ENCODE measurements at places on chromosomes 7 and 10.
A peak's percentile ranks its signal among the peaks of the same experiment; 100 is the strongest.

- DNase-seq, result no peak
Measured at GRCh38 chr10:124703372-124703771, 40.8 kb downstream of the FAM53B start.

DNA sequence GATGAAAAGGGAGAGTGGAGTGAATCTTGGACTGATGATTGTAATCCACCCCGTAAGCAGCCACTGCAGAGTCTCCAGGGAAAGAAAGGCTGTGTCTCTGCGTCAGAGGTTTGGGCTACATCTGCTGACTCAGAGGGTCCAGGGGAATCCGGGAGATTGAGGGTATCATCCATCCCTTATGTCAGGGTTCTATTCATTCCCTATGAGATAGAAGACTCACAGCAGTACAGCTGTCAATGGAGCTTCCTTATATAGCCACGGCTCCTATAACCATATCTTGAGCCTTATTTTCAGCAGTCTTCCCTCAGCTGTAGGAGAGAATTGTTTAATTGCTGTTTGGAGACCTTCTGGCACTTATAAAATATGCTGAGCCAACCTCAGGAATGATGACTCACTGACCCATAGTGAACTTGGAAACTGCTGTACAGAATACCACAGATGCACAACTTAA is 558.2 kb upstream of the PFKP start:
- no peak for DNase-seq

DNA sequence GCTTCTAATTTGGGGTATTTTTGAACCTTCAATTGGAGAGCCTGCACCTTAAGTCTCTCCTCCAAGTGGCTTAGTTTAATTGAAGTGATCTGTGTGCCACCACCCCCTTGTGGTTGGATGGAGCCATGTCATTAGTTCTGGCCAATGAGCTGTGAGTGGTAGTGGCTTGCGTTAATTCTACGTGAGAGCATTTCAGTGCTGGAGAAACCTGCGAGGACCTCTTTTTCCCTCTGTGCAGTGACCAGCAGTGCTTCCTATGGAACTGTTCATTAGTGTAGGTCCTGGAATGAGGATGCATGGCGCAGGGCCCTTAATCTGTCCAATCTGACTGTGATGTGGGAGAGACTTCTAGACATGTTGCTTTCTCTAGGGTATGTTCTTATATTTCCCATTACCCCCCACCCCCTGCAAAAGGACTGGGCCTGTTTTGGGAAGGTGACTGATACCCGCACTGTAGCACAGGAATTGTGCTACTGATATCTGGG is 3.8 kb downstream of the HILPDA start:
- no peak for DNase-seq

DNA sequence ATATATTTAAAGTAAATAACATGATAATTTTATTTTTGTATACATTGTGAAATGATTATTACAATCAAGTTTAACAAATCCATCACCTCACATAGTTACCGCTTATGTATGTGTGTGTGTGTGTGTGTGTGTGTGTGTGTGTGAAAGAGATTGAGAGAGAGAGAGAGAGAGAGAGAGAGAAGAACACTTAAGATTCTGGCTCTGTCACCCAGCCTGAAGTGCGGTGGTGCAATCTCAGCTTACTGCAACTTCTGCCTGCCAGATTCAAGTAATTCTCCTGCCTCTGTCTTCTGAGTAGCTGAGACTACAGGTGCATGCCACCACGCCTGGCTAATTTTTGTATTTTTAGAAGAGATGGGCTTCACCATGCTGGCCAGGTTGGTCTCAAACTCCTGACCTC is 17.8 kb downstream of the LYZL1 start:
- DNase-seq, result no peak

DNA sequence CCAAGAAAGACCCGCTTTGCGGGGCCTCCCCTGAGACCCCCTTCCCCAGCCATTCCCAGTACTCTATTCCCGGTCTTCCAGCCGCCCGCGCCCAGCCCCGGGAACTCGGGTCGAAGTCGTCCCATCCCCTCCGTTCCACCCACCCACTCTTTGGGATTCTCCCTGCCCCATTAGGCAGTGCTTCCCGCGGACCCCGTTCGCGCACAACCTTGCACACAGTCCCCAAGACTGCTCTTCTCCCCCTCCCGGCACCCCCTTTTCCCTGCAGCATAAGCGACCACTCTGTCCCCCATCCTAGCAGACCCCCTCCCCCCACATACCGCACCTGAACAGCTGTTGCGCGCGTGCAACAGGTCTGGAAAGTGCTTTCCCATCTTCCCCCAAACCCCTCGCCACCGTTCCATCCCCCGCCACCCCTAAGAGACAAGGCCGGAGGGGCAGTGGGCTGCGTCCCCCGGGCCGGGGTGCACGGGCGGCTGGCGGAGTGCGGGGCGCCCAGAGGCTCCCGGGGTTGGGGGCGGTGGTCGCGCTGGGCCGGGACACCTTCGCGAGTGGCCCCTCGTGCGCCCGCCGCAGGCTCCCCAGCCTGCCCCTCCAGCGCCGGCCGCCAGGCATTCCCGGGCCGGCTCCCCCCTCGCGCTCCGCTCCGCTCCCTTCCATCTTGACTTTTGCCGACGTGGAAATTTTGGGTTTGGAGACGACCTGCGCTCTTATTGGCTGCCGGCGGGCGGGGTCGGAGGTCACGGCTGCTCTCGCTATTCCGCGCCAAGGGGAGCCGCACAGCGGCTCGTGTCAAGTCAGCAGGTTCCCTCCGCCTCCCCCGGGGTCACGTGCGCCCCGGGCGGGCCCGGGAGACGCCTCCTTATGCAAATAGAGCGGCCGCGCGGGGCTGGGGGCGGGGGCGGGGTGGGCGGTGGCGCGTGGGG is 201.2 kb upstream of the NFE2L3 start:
- DNase-seq, result peak; percentile 73

- DNase-seq, result no peak
Measured at GRCh38 chr7:44985033-44985695, 6.3 kb upstream of the MYO1G start.

- no peak for DNase-seq
Measured at GRCh38 chr10:131043039-131043691, 268.4 kb downstream of the TCERG1L start.

DNA sequence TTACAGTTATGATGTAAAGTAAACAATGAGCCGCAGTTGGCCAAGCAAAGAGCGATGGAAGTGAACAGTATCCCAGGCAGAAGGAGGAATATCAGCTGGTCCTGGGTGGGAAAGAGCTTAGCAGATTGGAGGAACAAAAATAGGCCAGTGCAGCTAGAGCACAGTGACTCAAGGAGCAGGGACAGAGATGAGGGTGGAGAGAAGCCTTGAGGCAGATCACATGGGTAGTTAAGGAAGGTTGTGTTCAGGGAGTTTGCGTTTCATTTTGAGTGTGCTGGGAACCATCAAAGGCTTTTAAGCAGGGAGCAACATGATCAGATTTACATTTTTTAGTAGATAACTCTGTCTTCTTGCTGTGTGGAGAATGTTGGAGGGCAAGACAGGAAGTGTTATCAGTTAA is 113.6 kb downstream of the OAT start:
- no peak for DNase-seq

DNA sequence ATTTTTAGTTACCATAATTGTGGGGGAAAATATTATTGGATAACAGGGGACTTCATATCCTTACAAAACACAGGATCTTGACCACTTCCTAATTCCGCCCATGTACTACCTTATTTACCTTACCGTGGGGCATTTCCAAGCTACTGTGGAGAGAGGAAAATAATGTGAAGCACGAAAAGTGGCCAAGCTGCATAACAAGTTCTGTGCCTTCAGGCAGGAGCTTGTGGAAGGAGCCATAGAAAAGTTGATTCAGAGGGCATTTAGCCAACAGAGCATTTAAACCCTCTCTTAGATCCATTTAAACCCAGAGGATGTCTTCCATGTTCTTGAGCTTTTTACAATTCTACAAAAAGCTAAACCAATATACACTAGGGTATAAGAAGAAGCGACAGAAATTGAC is 41.6 kb downstream of the DNAJB9 start:
- no peak for DNase-seq

DNA sequence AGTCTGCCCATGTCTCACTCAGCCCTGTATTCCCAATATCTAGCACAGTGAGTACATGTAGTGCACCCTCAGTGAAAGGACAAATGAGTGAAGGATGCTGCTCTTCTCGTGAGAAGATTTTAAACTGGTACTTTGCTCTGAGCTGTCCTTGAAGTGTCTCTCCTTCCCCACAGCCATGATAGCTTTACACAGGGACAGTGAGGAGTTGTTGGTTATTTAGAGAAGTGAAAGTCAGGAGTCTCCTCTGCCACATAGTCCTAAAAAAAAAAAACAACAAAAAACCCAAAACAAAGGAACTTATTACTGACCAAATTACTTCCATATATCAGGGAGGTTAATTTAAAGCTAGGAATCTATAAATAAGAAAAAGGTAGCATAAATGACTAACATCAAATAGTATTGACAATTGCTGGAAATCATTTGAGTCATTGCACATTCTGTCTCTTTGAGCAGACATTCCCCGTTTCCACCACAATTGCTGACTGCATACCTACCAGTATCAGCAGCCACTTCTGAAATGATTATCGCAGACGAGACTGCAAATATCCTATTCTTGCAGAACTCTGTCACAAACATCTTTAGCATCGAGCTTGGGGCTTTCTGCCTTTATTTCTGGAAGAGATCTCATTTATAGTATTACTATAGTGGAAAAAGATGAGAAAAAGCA is 202.1 kb downstream of the PTEN start:
- peak; percentile 16 for DNase-seq

GRCh38 chr7:154867068-154867467 is 135.9 kb downstream of the PAXIP1 start:
- no peak for DNase-seq

- DNase-seq, result no peak
Measured at GRCh38 chr7:74324531-74325209, 35.5 kb downstream of the CLIP2 start.

- DNase-seq, result no peak
Measured at GRCh38 chr7:119482209-119482608, 790.8 kb upstream of the KCND2 start.

DNA sequence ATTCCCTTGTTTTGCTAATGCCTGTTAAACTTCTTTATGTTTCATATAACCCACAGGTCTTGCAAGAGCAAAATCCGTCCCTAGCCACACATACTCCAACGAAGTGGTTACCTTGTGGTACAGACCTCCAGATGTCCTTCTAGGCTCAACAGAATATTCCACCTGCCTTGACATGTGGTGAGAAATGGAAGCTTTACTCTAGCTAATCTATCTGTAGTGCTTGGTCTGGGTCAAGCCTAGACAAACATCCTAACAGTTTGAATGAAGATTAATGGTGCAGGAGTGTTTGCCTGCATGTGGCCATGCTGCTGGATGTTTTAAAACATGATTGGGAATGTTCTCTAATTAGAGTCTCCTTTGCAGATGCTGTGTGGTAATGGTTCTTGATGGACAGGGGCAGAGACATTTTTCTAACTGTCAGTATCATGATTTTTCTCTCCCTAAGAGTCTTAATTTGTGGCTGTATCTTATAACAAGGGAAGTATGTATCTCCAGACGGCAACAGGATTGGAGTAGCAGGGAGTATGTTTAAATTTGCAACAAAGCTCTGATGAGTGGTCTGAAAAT is 308.5 kb upstream of the FZD1 start:
- no peak for DNase-seq

- DNase-seq, result no peak
Measured at GRCh38 chr7:111678986-111679385, 116.7 kb upstream of the IMMP2L start.

DNA sequence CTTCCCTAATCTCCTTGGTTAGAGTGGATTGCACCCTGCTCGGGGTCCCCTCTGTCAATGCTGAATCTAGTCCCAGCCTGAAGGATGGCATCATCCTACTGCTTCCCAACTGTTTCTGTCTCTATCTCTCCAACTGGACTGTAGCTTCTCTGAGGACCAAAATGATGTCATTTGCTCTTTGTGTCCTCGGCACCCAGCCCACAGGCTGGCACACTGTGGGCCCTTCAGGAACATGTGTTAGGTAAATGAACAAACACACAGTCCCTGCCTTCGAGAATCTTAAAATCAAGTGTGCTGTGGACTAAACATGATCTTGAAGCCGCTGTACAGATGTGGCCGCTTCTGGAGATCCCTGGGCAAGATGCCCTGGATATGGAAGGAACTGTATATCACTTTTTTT is 5.0 kb upstream of the CDH23 start:
- no peak for DNase-seq

DNA sequence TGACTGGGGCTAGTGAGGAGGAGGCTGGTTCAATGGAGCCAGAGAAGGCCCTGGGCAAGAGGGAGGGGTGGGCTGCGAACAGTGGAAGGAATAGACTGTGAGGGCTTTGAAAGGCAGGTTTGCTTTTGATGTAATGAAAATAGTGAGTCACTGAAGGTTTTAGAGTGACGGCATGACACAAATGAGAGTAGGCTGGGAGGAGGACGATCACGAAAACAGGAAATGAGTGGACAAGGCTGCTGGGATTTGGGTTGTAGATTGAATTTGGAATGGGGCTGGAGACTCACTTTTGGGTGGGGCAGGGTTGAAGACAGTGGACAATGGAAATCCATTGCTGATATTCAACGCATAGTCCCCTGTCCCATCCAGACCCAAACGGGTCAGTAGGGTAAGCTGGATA is 139.6 kb downstream of the CDH23 start:
- no peak for DNase-seq

DNA sequence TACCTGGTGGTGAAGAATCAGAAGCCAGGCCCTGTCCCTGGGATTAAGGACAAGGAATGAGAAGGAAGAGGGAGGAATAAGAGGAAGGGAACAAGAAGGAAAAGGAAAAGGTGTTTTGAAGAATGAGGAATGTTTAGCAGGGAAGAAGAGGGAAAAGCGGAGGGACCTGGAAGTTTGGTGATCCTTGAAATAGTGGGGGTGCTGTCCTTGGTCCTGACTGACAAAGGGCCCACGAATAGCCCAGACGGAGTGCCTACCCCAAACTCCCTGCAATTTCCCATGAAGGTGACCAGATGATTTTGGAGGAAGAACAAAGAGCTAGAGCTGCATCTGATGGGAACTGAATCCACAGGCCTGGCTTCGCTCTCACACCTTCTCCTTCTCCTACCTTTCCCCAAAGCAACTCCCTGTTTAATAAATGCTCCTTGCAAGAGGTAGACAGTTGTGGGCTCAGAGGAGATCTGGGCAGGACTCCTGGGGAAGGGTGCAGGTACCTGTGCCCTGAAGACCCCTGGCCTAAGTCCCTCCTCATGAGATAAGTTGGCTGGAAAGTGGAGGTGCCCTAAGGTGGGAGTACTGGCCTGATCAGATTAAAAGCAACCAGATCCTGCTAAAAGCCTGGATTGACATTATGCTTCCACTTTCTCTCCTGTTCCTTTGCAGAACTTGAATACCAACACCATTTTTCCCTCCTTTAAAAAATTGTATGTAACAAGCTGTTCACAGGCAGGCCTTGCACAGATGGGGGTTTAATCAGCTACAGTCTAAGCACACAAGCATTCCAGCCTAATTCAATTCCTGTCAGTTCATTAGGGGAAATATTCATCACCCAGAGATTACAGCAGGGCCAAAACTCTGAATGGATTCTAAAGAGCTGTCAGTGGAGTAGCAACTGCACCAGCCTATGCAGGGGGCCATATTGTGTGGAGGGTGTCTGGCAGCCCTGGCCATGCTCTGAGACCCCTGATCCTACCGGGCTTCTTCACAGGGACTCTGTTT is 19.4 kb downstream of the KAZALD1 start:
- no peak for DNase-seq
